ENCODE measurements at places on chromosomes 12 and 14.

- DNase-seq: no peak
These were observed 10.4 kb upstream of the HOXC13 start for GRCh38 chr12:53928054-53928835.

DNA sequence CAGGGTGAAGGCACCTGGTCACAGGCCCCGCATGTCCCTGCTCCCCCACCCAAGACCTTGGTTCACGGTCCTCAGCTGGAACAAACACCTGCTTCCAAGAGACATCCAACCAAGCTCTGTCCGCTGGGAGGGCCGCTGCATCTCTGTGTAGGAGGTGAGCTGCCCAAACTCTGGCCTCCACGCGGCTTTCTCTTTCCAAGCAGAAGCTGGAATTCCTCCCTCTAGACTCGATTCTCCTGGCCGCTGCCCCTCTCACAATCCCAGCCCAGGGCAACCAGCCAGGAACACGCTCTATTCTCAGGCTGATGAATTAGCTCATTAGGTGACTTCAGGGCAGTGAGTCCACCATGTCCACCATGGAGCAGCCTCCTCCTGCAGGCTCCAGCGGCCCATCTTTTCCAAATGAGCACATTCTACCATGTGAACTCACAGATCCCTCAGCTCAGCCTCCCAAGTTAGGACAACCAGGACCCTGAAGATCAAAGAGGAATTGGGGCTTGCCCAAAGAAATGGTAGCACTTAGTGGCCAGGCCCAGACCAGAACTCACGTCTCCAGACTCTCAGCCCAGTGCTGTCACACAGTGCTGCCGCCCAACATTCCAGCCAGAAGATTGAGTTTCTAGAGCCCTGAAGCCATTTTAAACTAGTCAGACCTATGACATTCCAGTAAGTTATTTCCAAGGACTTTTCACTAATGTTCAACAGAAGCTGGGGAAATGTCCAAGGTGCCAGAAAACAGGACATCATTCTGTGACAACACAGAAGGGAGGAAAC lies 146.6 kb downstream of the ANO2 start:
- no peak for DNase-seq

DNA sequence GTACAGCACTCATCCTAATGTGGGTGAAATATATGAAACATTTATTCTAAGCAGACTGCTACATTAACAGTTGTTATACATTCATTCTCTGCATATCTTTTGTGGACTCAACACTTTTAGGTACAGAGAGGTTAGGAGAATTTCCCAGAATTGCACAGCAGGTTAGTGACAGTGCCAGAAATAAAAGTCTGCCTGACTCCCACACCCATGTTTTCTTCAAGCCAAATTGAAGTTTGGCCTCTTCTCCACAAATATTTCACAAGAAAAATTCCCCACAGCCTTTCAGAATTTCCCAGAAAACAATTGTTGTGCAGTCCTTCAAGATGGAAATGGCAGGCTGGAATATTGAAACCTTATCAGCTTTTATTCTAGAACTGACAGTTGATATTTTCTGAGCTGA lies 464.8 kb downstream of the RAD51B start:
- DNase-seq: no peak

GRCh38 chr14:93132472-93133065 lies 16.8 kb upstream of the ITPK1 start:
- DNase-seq: peak; percentile 41

- DNase-seq: no peak
These were observed 53.5 kb upstream of the RAP1B start for GRCh38 chr12:68557011-68557730.

GRCh38 chr14:106506881-106507305 lies 980.5 kb downstream of the TMEM121 start:
- DNase-seq: no peak

DNA sequence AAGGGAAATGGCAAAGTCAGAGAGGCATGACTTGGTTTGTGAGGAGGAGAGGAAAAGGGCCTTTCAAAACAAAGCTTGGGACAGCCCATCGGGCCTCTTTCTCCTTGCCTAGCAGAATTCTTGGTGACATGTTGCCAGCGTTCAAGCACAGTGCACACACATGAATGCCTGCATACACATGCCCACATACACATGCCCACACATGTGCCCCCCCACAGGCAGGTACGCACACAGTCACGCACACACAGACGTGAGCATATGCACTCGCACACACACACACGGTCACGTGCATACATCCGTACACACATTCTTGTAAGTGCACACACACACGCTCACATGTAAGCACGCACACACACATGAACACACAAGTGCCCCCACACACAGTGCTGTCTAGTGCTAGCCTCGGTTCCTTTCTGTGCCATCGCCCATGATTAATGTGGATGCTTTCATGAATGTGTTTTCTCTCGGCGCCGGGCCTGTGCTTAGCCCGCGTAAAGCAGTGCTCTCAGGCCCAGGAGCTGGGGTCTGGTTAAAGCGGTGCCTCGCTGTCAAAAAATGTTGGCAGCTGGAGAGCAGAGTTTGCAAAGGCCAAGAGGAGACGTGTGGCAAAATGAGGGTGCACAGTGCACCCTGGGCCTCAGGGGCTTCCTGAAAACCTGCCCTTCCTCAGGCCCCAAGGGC lies 328.8 kb upstream of the DIO3 start:
- DNase-seq: no peak

DNA sequence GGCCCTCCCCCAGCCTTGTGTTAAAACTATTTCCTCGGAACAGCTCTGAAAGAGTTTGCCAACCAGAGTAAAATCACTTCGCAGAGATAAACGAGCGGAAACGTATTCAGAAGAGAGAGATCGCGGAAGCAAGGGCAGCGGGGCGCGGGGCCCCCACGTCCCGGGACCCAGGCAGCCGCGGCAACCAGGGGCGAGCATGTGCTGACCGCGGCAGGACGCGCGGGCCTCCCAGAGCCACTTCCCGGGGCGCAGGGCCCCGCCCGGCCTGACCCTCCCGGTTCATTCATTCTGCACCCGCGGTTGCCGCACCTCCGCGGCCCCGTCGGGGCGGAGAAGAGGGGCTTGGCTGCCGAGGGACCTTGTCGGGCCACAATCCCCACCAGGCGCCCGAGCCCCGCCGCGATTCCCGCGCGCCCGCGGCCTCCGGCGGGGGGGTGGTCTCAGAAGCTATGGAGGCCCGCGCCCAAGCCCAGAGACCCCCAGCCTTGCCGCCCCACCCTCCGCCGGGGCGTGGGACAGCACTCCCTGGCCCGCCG lies 598 bp downstream of the UBE2N start:
- peak; percentile 52 for DNase-seq

- DNase-seq: no peak
These were observed 512 bp downstream of the PDE1B start for GRCh38 chr12:54549774-54550451.

DNA sequence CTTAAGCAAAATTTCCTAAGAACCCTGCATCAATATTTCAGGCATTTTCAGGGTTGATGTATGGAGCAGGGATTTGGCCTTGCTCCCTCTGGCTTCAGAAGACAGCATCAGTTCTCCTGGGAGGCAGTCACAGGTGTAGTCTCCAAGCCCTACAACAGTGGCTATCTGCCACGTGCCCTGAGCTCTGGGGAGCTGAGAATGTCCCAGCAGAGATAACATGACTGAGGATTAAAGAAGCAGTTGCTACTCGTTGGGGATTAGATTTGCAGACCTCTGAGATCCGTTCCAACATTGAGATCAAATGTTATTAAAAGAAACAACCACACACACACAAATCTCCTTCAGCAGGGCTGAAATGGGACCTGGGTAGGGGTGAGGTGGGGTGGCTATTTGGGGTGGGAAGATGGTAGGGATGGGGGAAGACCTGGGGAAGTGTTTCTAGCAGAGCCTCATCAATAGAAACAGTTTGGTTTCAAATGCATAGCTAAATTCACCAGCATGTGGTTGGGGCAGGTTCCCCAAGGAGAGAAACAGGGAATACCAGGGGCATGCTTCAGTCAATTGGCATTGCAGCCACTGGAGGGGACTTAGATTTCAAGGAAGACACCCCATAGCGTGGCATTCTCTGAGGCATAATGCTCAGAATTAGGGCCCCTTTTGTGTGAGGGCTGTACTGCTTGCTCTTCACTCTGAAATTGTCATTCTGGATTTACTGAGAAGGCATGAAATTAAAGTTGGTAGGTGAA lies 15.2 kb upstream of the FAM234B start:
- DNase-seq: no peak

DNA sequence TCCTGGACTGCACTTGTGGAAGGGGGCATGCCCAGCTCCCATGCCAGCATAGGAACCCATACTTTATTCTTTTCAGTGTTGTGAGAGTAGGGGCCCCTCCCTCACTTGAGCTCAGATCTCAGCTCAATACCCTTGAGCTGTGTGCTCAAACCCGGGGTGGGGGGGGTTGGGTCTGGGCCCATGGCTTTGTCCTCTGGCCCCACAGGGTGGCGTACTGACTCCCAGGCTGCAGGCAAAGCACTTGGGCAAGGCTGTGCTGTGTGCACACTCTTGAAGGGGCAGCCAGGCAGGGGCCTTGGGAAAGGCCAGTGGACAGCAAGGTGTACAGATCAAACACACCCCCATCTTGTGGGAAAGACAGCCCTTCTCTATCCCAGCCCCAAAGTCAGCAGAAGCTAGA lies 81.8 kb downstream of the WIF1 start:
- no peak for DNase-seq

DNA sequence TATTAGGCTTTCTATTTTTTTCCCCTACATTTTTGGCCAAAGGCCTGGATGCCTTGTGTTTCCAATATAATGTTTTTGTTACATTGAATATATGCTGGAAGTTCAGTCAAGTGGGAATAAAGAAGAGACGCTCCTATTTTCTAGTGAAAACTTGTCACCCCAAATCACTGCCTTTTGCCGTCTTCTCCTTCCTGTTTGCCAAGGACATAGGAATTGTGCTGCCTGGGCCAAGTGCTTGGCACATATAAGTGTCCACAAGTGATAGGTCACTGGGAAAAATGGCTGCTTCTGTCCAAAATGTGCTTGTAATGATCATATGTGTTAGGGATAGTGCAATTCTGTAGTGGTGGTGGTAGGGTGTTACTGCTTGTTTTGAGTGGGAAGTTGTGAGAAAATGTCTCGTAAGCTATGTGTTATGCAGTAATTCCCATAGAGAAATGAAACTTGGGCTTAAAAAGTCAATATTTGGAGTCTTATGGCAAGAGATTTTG lies 11.6 kb upstream of the KCNJ8 start:
- DNase-seq: no peak

GRCh38 chr12:109469517-109469916 lies 7.6 kb downstream of the KCTD10 start:
- no peak for DNase-seq

GRCh38 chr12:3821441-3821840 lies 51.8 kb downstream of the PARP11 start:
- DNase-seq: no peak

GRCh38 chr12:108822497-108823205 lies 34.7 kb downstream of the SSH1 start:
- DNase-seq: no peak

DNA sequence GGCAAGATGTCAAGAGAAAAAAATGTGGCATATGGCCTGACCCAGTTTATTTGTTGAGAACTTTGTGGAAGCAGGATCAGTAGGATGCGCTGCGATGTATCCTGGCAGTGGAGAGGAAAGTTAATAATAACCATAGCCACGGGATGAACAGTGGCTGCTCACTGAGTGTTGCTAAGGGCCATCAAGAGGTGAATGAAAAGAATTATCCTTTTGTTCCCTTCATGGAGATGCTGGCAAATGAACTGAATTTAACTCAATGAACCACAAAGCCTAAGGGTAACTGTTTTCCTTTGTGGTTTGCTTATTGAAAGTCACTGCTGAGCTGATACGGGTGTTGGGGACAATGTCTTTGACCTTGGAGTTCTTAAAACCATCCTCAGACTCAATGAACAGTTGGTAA lies 476.5 kb downstream of the APAF1 start:
- no peak for DNase-seq

- DNase-seq: no peak
These were observed 77.0 kb upstream of the OVCH1 start for GRCh38 chr12:29574500-29574899.

GRCh38 chr12:30067146-30067545 lies 283.4 kb upstream of the TMTC1 start:
- DNase-seq: no peak

GRCh38 chr12:103696101-103696500 lies 109.0 kb downstream of the STAB2 start:
- DNase-seq: no peak

- DNase-seq: no peak
These were observed 223.8 kb downstream of the EFCAB11 start for GRCh38 chr14:89730687-89731086.

DNA sequence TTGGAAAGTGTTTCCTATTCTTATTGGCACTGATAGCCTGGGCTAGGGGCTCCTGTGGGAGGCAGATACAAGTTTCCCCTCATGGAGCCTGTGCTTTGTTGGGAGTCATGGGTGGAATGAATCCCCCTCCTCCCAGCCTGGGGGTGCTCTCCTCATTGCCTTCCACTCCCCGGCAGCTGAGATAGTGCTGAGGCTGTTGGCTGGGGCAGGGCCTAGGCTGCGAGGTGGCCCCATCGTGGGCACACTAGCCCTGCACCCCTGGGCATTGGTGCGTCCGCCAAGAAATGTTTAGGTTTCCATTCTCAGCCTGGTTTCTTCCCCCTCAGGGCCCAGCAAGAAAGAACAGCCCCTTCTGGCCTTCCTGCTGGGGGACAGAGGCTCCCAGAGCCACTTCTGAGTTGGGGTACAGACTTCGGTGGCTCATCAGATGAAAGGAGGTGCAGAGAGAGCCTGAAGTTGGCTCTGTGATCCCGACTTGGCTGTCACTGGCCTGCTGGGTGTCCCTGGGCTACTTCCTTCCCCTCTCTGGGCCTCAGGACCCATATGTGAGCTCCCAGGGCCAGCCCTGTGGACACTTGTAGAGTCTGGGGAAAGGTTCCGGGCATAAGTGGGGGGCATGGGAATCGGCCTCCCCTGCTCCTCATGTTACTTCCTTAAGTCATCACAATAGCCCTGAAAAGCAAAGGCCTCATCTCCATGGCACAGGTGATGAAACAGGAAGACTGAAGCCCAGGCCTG lies 2.7 kb upstream of the ARL6IP4 start:
- no peak for DNase-seq

GRCh38 chr12:46452061-46452615 lies 79.6 kb upstream of the SLC38A2 start:
- no peak for DNase-seq

- DNase-seq: peak; percentile 38
These were observed 156.3 kb downstream of the TMX1 start for GRCh38 chr14:51396222-51396815.

GRCh38 chr14:52328276-52328675 lies 14.2 kb downstream of the PTGER2 start:
- DNase-seq: no peak

- DNase-seq: no peak
These were observed 11.6 kb upstream of the JPH4 start for GRCh38 chr14:23590198-23590597.

DNA sequence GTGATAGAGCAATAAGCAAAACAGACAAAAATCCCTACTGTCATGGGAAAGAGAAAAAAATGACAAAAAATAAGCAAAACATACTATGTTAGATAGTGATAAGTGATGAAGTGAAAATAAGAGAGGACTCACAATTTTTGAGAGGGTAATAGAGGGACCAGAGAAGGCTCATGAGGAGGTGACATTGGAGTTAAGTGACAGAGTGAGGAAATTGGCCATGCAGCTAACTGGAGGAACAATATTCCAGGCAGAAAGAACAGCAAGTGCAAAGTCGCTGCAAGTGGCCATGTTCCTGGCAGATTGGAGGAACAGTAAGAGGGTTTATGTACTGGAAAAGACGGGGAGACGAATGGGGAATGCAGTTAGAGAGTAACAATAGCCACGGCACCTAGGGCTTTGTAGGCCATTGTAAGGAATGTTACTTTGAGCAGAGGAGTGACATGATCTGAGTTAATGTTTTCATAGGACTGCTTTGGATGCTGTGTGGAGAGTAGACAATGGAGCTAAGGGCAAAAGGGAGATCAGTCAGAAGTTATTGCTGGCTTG lies 1.4 kb upstream of the SAV1 start:
- no peak for DNase-seq

- no peak for DNase-seq
These were observed 207.9 kb downstream of the BTG1 start for GRCh38 chr12:91937706-91938105.
